ENCODE measurements at places on chromosomes 2 and 18.

GRCh38 chr2:188130317-188130716, 161.4 kb upstream of the GULP1 start:
- no peak for DNase-seq

DNA sequence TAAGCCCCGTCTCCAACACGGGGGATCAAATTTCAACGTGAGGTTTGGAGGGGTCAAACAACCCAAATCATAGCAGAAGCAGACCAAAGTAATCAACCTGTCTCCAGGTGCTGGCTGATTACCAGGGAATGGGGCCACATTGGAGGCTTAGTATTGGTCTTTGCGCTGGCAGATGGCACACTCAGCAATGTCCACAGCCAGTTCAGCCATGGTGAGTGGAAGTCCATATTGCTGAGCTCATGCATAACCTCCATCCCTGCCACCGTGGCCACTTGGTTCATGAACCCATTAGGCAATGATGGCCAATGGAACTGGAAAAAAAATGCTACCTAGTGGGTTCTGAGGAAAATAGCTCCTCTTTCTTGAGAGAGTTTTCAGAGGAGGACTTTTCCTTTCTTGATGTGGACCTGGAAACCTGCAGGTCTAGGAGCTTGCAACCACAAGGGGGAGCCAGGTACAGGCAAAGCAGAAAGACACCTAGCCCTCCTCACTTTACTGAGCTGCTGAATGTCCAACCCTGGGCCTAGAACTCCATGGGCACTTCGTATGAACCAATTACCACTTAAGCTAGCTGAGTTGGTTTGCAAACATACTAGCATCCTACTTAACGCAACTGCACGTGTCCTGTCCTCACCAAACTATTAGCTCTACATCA, 128.0 kb upstream of the GYPC start:
- peak; percentile 34 for DNase-seq

DNA sequence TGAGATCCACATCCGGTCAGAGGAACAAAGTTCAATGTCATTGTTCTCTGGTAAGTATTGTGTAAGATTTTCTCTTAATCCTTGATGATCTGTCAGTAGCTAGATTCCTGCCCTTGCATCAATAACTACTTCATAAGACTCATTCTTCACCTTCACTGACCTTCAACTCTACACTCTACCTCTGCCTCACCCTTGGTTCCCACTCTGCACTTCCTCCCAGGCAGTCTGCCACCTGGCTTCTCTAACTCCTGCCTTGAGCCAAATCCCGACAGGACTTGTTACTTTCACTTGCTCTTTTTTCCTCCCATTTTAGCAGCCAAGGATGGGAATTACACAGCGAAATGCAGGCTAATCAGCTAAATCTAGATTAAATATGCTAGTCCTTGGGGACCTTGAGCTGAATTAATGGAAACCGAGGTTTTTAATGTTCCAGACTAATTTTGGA, 190.7 kb downstream of the DLGAP1 start:
- no peak for DNase-seq

DNA sequence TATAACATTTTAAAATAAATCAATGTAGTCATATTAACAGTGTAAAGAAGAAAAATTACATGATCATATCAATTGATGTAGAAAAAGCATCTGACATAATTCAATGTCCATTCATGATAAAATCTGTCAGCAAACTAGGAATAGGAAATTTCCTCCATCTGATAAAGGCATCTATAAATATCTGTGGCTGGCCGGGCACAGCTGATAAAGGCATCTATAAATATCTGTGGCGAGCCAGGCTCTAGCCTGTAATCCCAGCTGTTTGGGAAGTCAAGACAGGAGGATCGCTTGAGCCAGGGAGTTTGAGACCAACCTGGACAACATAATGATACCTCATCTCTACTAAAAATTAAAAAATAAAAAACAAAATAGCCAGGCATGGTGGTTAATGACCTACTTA, 18.1 kb upstream of the RANBP2 start:
- no peak for DNase-seq

DNA sequence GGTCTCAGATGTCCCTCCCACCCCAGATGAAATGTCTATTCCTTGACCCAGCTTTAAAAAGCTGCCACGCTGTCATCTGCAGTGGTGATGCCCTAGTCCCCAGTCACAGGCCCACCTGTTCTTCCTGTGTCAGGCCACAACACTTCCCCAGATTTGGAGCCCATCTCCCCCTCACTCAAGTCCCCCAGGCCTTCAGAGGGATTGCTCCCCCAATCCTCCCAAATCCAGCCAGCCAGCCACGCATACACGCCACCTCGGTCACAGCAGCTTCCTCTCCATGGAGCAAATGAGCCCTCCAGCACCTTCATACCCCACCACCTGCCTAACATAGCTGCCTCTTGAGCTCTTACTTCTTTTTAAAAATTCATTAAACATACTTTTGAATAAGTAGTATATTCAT, 7.8 kb downstream of the ASTL start:
- no peak for DNase-seq

DNA sequence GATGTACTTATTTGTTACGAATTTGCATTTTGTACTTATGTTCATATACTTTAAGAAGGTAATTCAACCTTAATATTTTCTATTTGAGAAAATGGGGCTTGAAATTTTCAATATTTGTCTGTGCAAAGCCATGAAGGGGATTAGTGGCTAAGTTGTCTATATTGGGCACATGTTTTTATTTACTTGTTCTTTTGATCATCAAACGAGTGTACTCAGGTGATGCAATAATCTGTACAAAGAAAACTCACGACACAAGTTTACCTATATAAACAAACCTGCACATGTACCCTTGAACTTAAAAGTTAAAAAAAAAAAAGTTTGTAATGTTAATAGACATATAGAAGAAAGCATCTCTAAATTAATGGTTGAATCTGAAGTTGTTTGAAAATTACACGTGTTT, 658.9 kb upstream of the SYT4 start:
- no peak for DNase-seq

DNA sequence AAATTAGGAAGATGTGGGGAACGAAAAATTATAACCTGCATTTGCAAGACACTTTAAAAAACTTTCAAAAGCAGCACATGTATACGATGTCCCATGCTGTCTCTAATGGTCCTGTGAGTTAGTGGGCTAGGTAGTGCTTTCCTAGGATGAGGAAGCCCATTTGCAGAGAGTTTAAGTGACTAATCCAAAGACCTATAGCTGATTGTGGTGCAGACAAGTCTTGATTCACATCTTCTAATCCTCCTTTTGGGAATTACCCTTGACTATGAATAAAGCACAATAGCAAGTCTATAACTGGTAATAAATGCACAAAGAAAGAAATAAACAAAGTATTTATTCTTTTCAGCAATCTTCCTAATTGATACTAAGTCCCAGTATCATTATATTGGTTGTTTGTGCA, 234.6 kb upstream of the FANCL start:
- DNase-seq, result no peak

DNA sequence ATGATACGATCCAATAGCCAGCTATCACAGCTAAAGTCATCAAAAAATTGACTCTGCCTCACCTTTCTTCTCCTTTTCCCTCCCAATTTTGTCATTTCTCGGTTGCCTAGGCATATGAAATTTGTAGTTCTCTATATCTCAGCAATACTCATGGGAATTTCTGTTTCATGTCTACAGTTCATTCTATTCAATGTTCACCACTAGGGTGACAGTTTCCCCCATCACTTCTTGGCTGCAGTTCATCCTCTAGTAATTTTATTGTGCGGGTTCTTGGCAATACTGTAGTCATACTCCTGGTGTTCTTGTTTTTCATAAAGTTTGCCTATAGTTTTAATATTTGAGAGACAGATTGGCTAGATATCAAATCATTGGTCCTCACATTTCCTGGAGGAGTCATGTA, 872.2 kb upstream of the ID2 start:
- DNase-seq, result no peak

- DNase-seq, result no peak
Observed at GRCh38 chr2:16189029-16189835, 248.9 kb downstream of the MYCN start.

GRCh38 chr2:127637725-127638252, 8.2 kb upstream of the GPR17 start:
- DNase-seq, result no peak

- no peak for DNase-seq
Observed at GRCh38 chr2:182924306-182924705, 57.9 kb upstream of the FRZB start.

GRCh38 chr2:20104900-20105545, 53.6 kb upstream of the LAPTM4A start:
- no peak for DNase-seq

DNA sequence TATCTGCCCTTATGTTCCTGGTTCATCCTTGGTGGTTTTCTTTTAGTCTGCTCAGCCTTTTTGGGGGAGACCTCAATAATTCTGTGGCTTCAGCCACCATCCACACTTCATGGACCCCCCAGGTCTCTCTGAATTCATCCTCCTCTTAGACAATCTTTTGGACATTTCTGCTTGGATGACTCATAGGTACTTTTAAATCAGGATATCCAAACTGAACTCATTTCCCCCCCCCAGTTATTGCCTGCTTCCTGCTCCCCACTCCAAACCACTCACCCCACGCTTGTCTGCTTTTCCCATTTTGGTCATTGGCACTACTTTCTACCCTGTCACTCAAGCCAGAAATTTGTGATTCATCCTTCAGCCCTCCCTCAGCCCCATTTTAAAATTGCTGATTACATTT, 78.5 kb downstream of the TANC1 start:
- no peak for DNase-seq

DNA sequence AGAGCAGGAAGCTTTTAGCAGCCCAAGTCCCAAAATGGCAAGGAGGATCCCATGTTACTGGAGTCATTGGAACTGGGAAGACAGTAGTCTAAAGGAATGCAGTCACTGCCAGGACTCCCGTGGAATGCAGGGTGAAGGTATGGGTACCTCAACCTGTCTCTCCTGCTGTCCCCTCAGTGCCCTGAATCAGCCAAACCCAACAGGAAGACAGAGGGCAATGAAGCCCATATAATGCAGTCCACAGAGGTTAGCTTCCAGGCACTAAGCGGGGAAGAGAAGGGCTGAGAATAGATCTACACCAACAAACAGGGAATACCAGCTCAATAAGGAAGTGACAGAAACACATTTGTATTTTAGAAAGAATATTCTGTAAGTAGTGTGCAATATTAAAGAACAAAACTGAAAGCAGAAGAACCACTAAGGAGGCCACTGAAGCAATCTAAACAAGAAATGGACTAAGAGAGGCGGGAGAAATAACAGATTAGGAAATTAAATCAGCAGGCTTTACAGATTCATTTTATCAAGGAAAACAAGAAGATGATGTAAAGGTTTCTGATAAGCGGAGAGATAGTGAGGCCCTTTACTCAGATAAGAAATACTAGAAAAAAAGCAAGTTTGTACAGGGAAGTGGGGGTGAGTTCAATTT, 8.3 kb downstream of the NEMP2 start:
- DNase-seq, result no peak

DNA sequence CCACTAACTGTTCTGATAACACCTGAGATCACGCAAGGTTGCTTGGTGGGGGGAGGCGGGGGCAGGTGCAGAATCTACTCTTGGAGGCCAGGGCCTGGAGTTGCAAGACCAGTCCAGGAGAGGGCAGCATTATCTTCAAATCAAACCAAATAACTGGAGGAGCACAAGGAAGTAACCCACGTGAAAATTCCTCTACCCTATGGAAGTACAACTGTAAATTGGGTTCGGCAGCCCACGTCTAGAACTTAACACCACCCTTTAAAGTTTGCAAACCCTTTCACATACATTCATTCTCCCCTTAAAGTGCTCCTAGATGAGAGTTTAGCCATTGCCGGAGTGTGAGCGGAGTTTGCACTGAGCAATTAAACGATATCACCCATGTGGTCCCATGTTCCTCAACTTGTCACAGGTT, 19.6 kb upstream of the CXCR1 start:
- peak; percentile 44 for DNase-seq

DNA sequence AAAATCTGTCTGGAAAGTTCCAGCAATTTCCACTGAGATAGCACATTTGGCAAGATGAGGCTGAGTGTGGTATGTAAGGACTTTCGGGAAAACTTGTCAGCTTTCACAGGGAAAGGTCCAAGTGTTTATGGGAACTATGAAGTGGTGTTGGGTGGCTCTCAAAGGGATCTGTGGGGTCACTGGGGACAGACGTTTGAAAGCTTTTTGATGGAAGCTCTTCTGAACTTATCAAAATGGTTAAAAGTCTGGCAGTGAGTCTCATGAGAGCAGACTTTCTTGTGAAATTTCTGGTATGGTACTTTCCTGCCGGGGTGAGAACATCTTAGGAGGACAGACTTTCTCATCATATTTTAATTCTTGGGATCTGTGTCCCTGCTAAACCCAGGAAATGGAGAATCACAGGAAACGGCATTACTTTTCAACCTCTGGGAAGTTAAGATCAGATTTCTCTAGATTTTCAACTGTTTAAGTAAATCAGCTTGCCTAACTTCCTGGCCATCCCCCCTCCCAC, 546.3 kb upstream of the ZEB2 start:
- DNase-seq, result no peak

GRCh38 chr2:216909541-216910210, 49.8 kb upstream of the TNP1 start:
- no peak for DNase-seq

DNA sequence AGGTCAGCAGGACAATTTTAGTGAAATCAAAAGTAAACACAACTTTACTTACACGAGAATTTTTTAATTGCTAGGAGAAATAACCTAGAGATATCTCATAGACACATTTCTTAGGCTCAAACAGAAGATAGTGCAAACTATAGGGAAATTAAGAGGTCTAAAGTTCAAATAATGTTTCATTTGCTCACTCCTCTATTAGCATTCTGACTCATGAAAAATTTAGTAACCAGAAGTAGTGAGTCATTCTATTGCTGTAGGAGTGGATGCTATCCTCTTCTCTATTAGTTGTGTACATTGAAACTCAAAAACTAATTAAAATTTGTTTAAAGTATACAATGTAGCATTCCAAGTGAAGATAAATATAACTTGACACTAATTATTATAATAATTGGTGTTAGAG, 908.3 kb upstream of the TMEFF2 start:
- DNase-seq, result no peak

- no peak for DNase-seq
Observed at GRCh38 chr2:134039912-134040581, 213.8 kb upstream of the MGAT5 start.

GRCh38 chr2:40716879-40717278, 265.0 kb upstream of the SLC8A1 start:
- no peak for DNase-seq

DNA sequence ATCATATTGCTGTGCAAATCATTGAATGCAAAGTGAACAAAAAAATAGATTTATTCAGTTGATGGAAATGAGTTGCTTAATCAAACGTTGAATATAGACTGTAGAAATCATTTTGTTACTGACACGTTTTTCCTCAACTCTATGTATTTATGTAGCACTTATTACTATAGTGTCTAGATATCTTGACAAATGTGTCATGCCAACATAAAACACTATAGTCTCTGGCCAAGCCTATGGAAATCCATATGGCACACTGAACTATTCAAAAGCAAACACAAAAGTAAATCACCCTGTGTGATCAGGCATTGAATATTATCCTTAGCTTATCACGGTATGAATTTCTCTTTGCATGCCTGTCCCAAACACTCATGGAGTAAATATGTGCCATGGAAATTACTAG, 131.3 kb downstream of the ZNF804A start:
- DNase-seq, result no peak

- DNase-seq, result no peak
Observed at GRCh38 chr2:225354281-225354774, 45.2 kb upstream of the NYAP2 start.

- no peak for DNase-seq
Observed at GRCh38 chr2:239670463-239671120, 269.8 kb upstream of the HDAC4 start.

Measured in activated T-helper 1 cell treated with anti-CD3 and anti-CD28 coated beads, Interleukin-2, amount 50 U/mL, for 16 hours (primary cell).